ENCODE measurements at places on chromosomes 2 and 18.

- DNase-seq: no peak
These were observed 6.8 kb downstream of the CARF start for GRCh38 chr2:202918860-202919259.

- DNase-seq: no peak
These were observed 102.1 kb upstream of the LMAN1 start for GRCh38 chr18:59461171-59461570.

GRCh38 chr2:3639653-3640052 lies 18.3 kb upstream of the ALLC start:
- no peak for DNase-seq

DNA sequence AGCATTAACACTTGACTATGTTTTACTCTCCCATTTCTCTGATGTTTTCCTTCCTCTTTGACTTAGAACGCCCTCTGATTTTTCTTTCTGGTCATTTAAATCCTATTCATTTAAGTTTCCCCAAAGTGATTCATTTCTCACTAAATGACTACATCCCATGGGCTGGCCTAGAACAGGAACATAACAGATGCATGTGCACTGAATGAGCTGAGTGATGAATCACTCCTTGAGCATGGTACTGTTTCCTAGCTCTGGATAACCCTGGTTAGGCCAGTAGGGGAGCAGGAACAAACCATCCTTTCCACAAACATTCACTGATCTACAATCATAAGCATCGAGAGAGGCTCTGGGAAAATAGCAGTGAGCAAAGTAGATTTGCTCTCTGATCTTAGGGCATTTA lies 221.9 kb upstream of the SETBP1 start:
- no peak for DNase-seq

- peak; percentile 52 for DNase-seq
These were observed 38.0 kb downstream of the CABYR start for GRCh38 chr18:24176727-24177416.

DNA sequence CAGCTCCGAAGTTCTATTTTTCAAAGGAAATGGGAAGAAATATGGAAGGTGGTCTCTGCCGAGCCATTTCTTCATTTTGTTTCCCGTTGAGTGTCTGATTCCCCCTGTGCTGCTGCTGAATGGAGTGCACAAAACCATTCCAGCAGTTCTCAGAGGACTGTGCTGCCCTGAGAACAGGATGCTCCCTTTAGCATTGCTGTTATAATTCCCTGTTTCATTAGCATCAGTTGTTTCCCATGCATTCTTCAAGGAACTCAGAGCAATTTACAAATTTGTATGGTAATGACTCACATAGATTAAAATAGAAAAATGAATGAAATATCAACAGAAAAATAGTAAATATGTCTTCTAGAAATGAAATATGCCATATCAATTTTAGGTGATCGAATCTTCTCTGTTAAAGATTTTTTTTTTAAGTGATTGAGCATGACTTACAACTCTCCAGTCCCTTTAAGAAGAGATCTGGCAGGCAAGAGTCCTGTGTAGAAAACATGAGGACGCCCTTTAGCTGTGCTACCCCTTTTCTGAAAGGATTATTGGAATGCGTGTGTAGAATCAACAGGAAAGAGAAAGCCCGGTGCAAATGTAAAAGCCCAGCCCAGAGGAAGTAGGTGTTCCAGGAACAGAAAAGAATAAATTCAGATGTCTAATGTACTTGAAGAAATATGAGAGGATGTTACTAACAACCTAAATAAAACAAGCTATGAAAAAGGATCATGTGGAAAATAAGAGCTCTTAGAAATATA lies 118.5 kb downstream of the ATP9B start:
- DNase-seq: no peak

GRCh38 chr2:118672571-118673158 lies 174.8 kb downstream of the EN1 start:
- DNase-seq: no peak

DNA sequence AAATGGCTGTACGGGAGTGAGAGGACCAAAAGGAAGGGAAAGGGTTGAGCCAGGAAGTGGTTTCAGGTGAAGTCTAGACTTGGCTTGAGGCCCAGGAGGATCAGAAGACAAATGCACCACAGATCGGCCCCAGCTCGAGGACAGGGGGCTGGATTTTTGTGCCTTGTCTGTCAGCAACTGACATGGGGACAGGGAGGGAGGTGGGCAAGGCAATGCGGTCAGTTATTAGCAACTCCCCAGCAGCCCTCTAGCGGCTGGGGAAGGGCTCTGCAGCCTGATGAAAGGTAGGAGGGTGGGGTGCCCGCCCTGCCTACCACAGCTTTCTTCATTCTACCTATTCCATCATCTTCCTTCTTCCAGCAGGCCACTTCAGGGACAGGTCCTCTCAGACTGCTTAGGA lies 50.0 kb downstream of the CPO start:
- DNase-seq: no peak

- no peak for DNase-seq
These were observed 60.5 kb downstream of the CDH2 start for GRCh38 chr18:28116461-28116860.

DNA sequence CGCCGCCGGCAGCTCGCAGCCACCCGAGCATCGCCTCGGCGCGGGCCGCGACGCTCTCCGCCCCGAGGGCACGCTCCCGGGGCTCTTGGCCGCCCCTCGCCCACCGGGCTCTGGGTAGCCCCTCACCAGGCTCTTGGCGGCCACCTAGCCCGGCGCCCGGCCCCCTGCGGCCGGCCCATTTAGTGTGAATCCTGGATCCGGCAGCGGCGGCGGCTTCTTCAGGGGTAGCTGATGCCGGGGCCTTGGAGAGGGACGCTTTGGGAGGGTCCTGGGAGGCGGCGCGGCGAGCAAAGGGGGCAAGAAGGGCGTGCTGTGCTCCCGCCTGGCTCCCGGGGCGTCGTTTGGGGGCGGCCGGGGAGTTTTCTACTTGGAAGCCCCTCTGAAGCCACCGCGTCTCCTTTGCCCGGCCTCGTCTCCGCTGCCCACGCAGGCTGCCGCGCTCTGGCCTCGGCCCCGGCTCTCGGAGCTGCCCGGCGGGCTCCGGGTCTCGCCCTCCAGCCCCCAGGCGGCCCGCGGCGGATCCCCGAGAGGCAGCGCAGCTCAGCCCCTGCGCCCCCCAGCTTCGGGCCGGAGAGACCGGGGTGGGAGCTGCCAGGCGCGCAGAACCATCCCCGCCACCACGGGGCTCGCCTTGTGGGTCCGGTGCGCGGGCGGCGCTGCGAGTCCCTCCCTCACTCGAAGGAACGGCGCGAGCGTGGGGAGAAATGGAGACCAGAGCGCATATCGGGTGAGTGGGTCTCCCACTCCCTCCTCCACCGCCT lies 509 bp downstream of the PIEZO2 start:
- DNase-seq: no peak

GRCh38 chr2:240781471-240782220 lies 38.4 kb downstream of the KIF1A start:
- no peak for DNase-seq

- DNase-seq: no peak
These were observed 43.1 kb upstream of the LONRF2 start for GRCh38 chr2:100365434-100365833.

GRCh38 chr2:46146866-46147502 lies 150.2 kb upstream of the EPAS1 start:
- DNase-seq: no peak

DNA sequence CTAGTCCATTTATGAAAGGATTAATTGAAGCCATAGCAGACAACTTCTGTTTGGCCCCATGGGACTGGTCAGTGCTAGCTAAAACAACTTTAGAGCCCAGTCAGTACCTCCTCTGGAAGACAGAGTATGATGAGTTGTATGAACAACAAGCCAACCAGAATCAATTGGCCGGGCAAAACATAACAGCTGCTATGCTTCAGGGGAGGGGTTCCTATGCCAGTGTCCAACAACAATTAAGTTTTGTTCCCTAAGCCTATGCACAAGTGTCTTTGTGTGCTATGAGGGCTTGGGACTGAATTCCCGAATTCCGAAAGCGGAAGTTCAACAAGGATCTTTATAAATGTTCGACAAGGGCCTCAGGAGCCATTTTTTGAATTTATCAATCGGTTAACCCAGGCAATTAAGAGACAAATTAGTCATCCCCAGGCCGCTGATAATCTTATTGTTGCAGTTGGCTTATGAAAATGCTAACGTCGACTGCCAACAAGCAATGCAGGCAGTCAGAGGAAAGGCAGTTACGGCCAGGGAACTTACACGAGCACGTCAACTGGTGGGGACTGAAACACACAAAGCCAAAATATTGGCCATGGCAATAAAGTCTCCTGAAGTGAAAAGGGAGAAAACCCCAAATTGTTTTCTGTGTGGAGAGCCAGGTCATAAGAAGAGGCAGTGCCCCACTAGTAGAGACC lies 57.9 kb downstream of the ZNF638 start:
- DNase-seq: no peak

DNA sequence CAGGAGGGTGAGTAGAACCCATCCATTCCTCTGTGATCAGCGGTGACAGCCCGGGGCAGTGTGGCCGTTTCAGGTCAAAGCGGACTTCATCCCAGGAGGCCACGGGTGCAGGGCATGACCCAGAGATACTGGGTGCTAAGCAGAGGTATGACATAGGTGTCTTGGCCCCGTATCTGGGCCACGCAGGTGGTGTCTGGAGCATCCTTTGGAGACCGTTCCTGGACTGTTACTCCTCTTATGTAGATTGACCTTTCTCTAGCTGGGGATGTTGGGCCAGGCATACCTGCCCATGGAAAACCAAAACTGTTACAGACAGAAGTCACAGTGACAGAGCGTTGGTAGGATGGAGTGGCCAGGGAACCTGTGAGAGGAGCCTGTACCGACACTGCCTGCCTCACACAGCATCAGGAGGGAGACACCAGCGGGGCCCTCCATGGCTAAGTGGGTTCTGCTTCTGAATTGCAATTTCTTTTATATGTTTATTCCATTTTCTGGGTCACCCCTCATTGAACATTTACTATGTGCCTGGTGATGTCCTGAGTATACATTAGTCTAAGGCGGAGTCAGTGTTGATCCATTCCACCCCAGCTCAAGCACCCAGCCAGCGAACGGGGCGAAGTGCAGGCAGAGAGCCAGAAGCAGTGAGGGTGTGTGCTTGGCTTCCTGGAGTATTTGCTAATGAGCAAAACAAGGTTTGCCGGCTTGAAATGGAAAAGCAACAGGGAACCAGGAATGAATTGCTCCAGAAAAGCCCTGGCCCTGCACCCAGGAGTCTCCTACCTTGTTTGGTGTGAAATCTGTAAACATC lies 141.7 kb downstream of the SH3RF3 start:
- no peak for DNase-seq

DNA sequence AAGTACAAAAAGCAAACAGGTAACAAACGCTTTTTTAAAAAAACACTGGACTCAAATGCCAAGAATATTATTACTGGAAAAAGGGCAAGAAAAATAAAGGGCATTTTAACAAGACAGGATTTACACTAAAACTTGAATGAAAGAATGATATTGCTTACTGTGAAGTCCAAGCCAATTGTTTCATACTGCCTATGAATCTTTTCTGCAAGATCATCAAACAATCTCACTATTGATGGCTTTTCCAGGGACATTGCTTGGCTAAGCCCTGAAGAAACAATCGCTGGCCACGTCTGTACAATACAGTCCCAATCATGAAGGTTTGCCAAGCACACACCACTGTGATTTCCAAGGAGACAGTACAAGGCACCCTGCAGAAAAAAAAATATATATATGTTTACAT lies 41.4 kb upstream of the GPR75 start:
- no peak for DNase-seq

DNA sequence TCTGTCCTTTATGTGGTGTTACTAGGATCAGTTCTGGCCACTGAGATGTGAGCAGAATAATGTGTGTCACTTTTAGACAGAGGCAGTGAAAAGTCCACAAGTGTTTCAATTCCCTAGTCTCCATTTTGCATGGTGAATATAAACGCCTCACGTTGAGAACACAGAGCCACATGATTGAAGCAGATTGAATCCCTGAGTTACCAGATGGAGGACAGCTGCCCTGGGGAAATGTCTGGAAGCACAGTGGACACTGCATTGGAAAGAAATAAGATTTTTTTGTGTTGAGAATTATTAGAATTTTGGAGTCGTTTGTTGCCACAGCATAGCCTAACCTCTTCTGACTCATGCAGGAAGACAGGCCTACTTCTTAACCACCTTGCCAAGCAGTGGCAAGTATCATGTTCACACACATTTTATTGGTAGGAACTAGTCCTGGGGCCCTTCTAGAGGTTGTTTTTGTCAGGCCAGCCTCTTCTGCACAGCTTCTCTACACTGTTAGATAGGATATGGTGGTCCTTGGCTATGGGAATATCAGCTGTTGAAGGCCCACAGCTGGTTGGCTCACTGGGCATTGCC lies 188.6 kb downstream of the TMEM182 start:
- no peak for DNase-seq
